ENCODE measurements at places on chromosomes 4 and X.

GRCh38 chr4:126628933-126629332 lies 1003.8 kb upstream of the INTU start:
- DNase-seq, result no peak

DNA sequence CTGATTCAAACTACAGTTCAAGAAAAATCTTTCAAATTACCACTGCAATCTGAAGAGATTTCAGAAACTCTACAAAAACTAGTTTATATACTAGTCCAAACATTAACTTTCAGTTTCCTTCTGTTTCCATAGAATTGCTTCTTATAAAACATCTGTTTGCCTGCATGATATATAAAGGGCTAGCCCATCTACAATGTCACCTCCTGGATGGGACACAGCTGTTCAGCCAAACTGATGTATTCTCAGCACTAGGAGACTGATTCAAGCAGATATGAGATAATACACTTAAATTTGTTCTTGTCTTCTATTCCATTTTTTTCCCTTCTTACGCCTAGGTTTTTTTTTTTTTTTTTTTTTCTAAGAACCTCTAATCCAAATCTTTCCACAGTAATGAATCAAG lies 1569.7 kb upstream of the IGFBP7 start:
- DNase-seq, result no peak

GRCh38 chr4:139966383-139966782 lies 187.6 kb downstream of the MAML3 start:
- no peak for DNase-seq

DNA sequence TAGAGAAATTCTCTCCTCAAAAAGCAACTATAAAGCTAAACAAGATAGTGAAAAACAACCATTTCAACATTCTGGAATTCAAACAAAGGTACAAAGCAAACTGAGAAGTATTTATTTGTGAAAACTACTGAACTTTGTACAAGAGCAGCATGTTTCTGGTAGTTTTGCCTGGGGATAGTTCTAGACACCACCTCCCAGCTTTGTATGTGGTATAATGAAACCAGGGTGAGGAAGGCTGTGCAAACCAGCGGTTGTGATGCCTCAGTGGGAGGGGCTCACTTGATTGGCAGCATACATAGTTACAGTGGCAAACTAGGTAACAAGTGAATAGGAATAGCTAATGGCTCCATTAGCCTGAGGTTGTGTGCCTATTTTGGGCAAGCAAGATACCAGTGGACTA lies 18.6 kb upstream of the FRMD7 start:
- no peak for DNase-seq

DNA sequence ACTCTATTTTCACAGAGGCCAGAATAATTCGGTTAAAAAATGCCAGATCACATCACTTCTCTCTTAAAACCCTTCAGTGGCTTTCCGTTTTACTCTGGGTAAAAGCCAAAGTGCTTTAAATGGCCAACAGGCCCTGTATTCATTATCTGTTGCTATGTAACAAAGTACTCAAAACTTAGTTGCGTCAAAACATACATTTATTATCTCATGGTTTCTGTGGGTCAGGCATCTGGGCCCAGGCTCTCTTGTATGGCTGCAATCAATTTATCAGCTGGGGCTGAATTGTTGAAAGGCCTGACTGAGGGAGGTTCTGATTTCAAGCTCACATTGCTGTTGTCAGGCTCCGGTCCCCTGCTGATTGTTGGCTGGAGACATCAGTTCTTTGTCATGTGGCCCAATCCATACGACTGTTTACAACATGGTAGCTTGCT lies 72.7 kb upstream of the H2AZ1 start:
- DNase-seq, result no peak

DNA sequence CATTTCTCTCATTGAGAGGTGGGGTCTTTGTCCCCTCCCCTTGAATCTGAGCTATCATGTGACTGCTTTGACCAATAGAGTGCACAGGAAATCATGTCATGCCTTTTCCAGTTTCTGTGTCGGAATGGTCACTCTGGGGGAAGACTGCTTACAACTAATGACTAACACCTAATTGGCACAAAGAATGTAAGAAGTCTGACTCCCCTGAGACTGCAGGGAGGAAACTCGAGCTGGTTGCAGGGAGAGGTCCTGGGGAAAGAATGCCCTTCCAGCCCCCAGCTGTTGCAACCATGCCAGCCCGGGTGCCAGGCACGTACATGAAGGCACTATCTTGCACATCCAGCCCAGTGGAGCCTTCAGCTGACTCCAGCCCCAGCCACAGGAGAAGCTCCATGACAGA lies 254.2 kb downstream of the DHX15 start:
- no peak for DNase-seq

DNA sequence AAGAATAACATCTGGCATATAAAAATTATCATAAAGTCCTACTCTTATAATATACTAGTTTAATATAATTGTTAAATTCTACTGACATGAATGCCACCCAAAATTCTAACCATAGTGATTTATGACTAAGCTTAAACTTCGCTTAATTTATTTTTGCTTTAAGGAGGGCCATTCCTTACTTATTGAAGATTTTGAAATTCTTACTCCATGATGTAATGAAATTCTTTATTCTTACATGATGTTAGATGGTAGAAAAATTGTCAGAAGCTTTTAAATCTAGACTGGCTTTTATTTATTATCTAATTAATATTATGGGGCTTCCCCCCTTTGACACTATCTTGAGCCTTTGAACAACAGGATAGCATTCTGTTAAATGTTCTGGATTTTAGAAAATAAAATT lies 19.5 kb upstream of the SUPT20HL2 start:
- DNase-seq, result no peak

DNA sequence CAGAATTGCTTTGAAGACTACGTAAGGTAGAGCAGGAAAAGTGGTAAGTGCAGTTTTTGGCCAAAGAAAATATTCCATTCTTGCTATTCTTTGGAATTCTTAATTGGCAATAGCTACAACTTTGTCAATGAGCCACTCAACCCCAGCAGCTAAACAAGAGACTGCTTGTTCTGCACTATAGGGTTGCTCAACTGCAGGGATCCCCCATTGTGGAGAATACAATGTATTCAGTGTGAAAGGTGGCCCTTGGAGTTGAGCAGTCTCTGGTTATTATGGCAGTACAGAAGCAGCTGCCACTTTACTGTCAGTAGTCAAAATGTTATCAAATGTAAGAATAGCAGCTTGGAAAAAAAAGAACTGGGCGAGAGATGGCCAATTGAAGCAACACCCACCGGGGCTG lies 808.7 kb downstream of the CENPC start:
- no peak for DNase-seq

DNA sequence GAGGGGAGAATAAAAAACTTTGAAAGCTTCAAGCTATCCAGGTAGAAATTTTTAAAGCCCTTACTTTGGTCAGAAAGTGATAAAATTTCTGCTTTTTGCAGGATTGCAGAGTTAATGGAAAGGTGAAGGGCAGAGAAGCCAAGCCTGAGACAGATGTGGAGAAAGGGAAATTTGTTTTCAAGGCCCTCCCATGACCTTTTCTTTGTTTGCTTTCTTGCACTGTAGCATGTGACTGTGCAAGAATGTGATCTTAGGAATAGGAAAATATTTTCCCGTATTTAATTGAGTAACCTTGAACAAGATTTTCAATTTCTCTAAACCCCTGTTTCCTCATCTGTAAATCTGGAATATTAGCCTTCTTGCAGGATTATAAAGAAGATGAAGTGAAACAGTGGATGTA lies 307.2 kb downstream of the PPARGC1A start:
- DNase-seq, result no peak

- no peak for DNase-seq
These were observed 1014.2 kb downstream of the C4orf33 start for GRCh38 chr4:130110189-130110588.

DNA sequence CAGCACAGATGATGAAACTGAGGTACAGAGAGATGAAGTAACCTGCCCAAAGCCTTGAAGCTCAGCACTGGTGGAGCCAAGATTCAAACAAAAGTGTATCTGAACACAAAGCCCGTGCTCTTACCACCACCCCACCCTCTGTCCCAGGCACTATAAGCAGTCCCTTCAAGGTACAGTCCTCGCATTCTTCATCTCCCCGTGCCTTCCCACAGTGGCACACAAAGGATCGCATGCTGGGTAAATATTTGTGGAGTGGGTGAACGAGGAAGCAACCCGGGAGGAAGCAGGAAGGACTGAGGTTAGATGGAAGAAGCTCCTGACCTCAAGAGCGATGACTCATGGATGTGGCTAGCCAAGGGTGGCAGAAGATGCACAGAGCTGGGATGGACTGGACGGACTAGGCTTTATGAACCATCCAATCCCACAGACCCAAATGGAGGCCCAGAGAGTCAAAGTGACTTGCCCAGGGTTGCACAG lies 18.4 kb downstream of the IQSEC2 start:
- no peak for DNase-seq

- DNase-seq, result no peak
These were observed 10.5 kb upstream of the SLC39A8 start for GRCh38 chr4:102355748-102356147.

- no peak for DNase-seq
These were observed 379.9 kb downstream of the PDGFC start for GRCh38 chr4:156591679-156592078.

DNA sequence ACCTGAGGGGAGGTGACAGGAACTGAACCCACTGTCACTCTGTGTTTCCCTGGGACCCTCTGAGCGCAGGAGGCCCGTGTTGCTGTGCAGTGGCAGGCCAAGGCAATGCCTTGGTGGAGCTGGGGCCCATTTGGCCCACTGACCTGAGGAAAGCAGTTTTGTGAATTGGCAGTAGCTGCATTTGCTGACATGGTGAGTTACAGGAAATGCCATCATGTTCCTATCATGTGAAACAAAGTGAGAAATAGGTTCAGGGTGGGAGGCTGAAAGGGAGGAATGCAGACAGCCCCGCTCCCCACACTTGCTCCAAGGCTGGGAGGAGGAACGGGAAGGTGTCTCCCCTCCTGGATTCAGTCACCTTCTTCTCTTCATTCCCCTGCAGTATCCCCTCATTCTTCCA lies 146.1 kb downstream of the PTTG2 start:
- no peak for DNase-seq

DNA sequence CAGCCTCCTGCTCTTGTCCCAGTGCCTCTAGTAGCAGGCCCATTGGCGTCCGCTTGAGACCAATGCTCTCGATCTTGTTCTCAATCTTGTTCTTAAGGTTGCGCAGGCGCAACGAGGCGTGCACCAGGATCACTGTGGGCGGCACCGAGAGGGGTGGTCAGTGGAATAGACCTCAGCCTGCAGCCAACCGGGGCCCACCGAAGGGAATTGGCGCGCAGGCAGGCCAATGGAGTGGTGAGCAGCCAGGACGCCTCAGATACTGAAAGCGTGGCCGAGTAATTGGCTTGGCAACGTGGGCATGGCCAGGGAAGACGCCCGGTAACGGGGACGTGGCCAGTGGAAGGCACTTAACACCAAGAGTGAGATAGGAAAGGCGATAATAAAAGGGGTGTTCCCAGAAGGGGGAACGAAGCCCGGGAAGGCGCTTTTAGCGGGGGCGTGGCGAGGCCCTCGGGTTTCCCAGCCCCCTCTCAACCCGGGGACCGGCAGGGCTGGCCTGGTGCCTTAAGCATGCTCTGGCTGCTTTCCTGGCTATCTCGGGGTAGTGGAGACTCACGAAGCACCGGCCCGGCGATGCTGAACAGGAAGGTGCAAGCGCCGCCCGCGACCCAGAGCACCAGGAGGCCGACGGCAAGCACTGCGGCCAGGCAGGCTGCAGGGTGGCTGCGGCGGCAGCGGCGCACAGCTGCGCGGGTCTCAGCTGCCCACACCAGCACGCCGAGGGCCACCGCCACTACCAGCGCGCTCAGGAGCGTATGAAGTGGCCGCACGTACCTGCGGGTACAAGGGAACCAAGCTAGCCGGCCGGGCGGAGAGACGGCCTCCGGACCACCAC lies 1.7 kb downstream of the PRAF2 start:
- DNase-seq, result peak; percentile 79

DNA sequence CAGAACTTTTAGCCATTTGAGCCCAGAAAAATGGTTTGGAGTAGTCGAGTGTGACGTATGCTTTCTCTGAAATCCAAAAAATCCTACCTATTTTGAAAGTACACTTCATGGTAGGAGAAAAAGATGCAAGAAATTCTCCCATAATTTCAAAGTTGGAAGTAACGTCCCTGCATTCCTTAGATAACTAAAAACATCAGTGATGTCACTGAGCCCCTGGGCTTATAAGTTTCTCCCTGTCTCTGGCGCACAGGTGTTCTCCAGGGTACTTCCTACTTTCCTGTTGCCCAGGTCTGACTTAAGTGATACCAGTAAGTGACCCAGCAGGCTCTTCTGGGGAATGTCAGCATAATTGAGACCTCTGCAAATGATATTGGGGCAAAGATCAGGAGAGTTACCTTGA lies 90.5 kb upstream of the WDR1 start:
- DNase-seq, result no peak

DNA sequence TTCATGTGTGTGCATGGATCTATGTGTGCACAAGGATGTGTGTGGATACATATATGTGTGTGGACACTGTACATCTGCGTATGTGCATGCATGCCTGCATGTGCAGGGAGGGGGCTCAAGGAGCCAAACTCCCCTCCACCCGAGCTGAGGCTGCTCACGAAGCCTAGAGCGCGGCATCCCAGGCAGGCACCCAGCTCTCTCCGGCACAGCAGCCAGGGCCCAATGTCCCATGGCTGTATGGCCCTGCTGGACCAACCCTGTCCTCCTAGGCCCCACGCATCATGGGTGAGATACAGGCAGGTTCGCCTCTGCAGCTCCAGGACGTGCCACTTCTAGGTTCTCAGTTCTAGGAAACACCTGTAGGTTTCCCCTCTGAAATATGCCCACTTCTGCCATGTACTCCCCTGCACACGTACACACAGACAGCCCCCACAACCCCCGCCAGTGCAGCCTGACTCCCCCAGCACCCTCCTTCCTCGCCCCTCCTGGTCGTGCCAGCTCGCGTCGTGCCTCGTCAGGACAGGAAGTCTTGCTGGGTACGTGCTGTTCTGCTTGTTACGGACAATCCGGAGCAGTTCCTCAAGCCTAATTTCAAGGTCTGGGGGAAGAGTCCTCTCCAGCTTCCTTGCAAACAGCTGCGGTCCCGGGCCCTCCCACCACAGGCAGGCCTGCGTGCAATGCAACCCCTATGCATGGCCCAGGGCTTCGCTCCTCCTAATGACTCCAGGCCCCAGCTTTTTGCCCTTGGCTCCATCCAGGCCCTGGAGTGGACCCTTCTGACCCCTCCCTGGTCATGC lies 3.2 kb upstream of the ADRA2C start:
- no peak for DNase-seq

DNA sequence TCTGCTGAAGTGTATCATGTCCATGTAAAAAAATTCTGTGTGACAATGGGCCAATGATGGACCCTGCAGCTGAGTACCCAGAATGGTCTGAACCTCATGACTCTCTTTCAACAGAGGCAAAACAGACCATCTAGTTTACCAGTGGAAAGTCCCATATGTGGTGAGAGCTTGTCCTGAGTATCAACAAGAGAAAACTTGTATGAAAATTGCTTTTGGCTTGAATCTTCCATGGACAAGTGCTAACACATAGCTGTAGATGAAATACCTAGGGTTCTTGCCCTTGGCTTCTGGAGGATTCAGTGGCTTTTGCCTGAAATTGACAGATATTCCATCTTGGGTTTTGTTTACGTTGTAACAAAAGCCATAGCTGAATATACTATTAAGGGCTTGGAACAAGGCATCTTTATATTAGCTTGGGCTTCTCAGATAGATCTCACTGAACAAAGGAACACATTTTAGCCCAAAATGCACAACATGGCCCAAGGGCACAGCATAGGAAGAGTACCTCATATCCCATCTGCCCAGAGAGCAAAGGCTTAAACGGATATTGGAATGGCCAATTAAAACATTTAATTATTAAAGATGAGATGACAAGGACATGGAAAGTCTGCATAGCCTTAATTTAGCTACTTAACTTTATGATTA lies 128.5 kb upstream of the HPGD start:
- no peak for DNase-seq

GRCh38 chrX:43238461-43238945 lies 417.6 kb upstream of the MAOA start:
- DNase-seq, result no peak

GRCh38 chr4:139969635-139970266 lies 184.2 kb downstream of the MAML3 start:
- no peak for DNase-seq

Measured in ecto neural progenitor cell (in vitro differentiated cells).